ENCODE measurements at places on chromosomes 1 and 21.

DNA sequence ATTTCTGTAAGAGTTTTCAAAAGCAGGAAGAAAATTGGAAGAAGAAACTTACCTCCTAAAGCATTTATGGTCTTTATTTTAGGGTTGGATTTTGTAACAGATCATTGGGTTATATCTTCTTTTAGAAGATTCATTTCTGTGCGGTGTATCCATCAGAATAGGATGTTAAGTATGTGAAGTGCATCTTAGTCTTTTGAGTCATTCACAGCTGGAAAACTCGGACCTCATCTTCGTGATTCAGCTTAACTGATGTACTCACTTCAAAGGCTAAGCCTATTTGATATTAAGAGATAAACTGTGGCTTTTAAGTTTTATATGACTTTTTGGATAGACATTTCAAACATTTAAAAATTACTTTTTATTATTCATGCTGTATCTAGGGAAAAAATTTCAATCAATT is 56.3 kb downstream of the GIPC2 start:
- DNase-seq = no peak

DNA sequence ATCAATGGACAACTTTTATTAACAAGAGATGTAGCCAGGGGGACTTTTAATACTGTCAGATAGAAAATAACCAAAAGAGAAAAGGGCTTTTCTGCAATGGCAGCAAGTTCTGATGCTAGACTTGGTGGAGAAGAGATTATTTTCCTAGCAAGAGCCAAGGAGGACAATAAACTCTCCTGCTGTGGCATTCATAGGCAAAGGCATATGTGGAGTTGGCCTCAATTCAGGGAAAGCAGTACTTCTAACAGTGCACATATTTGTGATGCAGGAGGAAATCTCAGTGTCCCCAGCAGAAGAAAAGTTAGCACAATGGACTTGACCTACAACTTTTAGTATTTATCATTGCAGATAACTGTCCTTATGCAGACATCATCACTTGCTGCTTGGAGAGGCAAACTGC is 75.1 kb upstream of the GRIK1 start:
- no peak for DNase-seq

GRCh38 chr1:170594066-170594626 is 62.2 kb downstream of the GORAB start:
- DNase-seq = no peak

DNA sequence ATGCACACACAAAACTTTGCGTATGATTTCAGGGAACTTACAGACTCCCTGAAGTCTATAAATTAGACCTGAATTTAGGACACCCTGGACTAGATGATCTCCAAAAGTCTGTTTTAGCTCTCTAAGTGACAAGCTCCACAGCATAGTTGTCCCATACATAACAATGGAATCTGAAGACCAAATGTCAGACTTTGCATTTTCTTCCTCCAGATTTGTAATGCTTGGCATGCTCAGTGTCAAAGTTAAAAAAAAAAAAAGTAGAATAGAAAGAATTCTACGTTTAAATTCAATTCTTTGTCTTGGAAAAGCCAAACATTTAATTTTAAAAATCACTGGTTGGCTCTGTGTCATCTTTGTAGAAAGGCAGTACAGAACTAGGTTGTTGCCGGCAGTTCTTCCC is 66.7 kb downstream of the OLFML2B start:
- DNase-seq = no peak

DNA sequence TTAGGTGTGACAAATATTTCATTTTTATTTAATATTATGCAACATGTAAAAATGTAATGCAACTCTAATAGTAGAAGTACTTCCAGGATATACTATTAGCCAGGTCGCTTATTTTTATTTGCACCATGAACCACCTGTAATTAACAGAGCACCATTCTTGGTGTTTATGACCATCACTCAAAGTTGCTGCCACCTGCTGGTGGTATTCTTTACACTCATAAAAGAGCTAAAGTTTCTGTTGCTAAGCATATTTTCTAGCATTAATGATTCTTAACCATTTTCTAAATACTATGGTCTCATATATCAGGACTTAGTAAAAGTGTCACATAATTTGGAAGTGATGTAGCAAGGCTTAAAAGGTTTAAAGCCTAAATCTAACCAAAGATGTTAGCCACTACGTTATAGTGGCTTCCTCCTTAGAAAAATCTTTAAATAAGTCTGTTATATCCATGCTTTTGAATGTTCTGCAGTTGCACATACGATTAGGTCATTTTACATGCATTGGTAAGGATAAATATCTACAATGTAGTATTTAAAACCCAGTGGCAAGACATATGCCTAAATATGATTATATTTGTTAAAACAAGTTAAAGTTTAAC is 244.5 kb downstream of the NEGR1 start:
- DNase-seq = peak; percentile 26

- no peak for DNase-seq
Measured at GRCh38 chr1:213572912-213573647, 414.7 kb upstream of the PROX1 start.

DNA sequence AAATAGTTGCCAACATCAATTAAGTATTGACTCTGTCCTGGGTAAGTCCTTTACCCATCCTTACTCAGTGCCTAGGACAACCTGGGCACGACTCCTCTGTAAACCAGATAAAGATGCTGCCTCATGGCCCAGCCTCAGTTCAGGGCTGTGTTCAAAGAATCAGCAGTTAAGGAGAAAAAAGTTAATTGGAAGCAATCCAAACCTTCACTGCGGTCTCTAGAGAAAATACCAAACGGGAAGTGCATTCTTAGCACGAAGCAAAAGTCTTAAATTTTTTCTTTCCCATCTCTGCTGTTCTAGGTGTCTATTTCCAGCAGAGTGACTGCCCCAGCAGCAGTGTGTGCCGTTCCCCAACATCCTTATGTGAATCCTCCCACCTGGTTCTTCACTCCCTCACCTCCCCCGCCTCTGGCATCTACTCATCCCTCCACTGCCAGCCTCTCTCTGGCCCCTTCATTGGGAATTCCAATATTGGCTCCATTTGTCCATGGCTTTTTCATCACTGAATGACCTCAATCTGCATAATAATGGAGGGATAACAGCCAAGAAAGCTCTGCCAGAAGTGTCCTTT is 23.2 kb downstream of the KANK4 start:
- DNase-seq = no peak

DNA sequence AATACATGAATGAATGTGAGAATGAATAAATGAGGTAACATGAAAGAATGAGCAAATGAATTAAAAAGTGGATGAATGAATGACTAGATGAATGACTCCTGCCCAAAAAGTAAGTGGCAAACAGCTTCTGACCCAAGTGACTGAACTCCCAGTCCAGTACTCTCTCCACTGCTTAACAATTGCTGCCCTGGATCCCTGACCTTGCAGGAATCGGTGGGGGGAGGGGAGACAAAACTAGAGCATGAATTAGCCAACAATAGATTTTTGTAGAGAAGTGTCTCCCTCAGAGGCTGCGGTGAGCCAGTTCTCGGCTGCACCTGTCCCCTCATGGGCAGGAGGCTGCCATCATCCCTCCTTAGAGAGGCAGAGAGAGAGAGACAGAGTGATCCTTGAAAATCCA is 5.9 kb upstream of the GRIK3 start:
- no peak for DNase-seq

- no peak for DNase-seq
Measured at GRCh38 chr21:44337941-44338895, 972 bp downstream of the CFAP410 start.

- DNase-seq = no peak
Measured at GRCh38 chr1:33815061-33815460, 48.8 kb upstream of the HMGB4 start.

DNA sequence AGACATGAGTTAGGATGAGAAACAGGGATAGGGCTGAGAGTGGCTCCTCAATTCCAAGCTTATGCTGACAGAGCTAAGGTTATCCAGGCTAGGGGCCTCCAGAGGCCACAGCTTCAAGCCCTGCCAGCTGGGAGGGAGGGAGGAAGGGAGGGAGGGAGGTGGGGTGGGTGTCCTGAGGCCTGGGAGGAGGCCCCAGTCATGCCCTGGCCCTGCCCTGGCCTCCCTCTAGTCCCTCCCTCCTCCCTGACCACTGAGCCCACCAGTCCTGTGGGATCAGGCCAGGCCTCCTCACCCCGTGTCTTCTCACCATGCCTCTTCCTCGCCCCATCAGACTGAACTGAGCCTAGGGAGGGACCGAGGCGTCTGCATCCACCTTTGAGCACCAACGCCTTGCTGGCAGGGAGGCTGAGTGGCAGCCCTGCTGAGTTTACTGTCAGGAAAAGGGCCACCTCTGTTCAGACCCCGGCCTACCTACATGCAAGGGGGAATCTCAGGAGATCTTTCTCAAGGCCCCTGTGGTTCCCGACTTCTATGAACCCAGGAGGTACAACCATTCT is 116.1 kb downstream of the NPHP4 start:
- no peak for DNase-seq

DNA sequence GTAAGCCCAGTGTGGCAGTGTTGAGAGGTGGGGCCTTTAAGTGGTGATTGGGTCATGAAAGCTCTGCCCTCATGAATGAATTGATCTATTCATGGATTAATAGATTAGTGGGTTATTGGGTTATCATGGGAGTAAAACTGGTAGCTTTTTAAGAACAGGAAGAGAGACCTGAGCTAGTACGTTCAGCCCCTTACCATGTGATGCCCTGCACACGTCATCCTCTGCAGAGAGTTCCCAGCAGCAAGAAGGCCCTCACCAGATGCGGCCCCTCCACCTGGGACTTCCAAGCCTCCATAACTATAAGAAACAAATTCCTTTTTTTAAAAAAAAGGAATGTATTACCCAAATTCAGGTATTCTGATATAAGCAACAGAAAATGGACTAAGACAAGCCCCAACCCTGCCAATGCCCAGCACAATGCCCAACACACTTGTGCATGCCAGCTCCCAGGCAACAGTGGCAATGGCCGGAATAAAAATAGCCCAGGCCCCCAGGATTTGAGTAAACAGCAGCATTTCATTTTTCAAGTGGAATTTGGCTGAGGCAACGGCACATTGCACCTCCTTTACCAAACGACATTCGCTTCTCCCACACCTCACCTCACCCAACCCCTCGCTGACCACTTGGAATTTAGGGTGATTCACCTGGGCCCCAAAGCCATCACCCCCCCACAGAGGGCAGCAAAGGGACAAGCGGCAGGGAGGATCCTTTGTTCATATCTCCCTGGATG is 215.9 kb downstream of the TOMM20 start:
- no peak for DNase-seq

GRCh38 chr1:6262555-6263420 is 1.9 kb upstream of the GPR153 start:
- no peak for DNase-seq

DNA sequence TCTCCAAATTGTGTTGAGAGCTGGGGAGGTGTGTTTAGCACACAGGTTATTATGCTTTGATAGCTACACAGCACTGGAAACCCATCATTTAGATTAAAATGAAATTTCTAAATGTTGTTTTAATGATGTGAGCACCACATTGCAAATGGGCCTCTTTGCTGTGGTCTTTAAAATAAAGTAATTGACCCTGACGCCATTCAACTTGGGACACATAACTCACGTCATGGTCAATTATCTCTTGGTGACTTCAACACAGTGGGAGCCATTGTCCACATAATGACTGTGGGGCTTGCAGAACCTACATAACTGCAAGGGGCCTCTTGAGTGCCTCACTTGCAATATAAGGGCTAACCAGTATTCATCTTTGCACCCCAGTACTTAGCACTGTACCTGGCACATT is 280.4 kb downstream of the HLX start:
- DNase-seq = no peak

GRCh38 chr1:222634180-222635013 is 16.5 kb downstream of the MIA3 start:
- DNase-seq = peak; percentile 85

GRCh38 chr1:226581650-226582330 is 33.2 kb downstream of the STUM start:
- DNase-seq = no peak

DNA sequence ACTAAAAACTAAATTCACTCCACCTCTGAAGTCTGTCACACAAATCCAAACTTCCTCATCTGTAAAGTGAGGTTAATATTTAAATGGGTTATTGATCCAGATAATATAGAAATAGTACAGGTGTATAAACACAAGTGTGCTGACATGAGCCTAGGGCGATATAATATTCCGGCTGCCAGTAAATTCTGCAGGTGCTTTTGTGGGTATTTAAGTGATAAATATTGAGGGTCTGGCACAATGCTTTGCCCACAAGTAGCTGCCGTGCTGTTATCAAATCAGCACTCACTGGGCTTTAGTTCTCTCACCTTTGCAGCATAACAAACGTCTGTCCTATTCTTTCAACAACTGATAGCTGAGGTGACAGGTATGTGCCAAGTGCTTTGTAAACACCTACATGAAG is 7.6 kb downstream of the PABPC4 start:
- no peak for DNase-seq

DNA sequence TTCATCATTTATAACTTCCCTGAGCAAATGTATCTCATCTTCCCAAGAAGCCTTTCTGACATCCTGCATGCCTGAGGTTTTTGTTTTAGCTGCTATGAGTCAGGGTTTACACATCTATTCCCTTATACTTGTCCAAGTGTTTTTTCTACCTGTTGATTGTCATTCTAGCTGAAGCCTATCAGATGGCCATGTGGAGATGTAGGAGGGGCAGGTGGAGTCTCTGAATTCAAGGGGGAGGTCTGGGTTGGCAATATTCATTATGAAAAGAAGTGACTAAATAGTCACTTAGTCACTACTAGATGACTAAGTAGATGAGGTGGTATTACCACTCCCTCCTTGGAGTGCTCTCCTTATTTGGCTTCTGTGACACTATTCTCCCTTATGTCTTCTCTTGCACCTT is 52.4 kb downstream of the XCL1 start:
- peak; percentile 24 for DNase-seq

Measured in activated CD4-positive, alpha-beta T cell treated with anti-CD3 and anti-CD28 coated beads, Interleukin-2, Interleukin-6, amounts not matched to agents 100 ng/mL and 50 ng/mL, durations not matched to agents 16 hours and 8 hours (primary cell).